ENCODE measurements at places on chromosomes 12 and 14.

- DNase-seq = no peak
Observed at GRCh38 chr14:94381149-94382030, 7.0 kb downstream of the SERPINA1 start.

- no peak for DNase-seq
Observed at GRCh38 chr12:101599771-101600484, 5.2 kb downstream of the MYBPC1 start.

DNA sequence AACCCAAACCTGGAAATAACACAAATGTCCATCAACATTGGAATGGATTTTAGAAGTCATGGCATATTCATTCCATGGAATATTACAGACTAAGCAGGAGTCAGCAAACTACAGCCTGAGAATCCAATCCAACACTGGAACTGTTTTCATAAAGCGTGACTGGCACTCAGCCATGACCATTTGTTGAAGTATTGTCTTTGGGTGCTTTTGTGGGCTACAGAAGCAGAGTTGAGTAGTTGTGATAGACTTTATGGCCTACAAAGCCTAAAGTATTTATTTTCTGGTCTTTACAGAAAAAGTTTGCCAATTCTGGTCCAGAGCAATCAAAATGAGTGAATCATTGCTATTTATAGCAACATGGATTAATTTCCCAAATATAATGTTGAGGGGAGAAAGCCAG is 34.5 kb upstream of the FRS2 start:
- DNase-seq = no peak

DNA sequence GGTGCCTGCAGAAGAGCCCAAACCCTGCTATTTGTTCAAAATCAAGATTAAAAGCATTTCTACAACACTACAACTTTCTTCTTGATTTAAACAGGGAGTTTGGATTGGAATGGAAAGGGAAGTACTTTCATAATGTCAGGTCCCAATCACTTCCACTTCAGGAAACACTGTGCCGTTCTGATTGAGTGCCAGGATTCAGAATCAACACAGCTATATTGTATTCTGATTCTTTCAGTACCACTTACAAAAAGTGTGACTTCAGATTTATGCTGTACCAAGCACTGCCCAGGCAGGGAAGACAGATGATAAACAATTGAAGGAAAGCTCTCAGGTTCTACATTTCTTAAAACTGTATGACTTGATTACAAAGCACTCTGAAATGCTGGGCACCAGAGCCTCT is 3.2 kb downstream of the TDP1 start:
- no peak for DNase-seq

GRCh38 chr12:24902511-24903328 is 46.2 kb downstream of the BCAT1 start:
- peak; percentile 62 for DNase-seq

DNA sequence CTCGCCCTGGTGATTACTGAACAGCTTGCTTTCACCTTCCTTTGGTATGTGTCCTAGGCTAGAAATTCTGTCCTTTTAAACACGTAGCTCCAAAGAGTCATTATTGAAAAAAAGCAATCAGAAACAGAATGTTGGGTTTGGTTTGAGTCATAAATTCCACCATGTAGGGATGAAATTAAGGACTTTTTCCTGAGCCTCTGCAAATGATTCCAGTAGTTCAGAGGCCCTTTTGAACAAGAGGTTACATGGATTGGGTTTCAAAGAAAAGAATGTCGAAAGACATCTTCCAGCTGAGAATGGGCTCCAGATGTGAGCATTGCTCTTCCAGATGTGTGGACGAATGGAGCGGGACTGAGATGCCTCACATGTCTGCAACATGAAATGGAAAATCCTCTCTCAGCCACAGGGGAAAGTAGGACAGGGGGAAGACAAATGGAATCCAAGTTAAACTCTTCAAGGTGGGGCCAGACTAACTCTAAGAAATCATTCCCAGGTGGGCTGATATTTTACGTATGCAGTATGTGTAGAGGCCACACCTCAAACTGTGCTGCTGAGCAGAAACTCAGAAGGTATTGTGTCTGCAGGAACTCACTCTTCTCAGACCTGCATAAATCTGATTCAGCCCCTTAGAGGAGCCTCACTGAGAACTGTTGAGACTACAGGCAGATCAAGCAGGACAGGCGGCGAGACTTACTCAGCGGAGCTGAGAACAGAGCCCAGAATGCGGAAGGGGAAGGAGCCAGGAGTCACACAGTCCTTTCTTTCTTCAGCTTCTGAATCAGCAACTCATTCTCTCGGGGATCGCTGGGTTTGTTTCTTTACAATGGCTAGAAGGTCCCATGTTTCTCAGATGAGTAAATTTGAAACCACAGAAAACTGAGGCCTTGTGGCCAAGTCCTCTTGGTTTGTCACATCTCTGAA is 23.3 kb upstream of the EMP1 start:
- peak; percentile 81 for DNase-seq

- DNase-seq = no peak
Observed at GRCh38 chr14:91904956-91905645, 37.8 kb upstream of the TC2N start.

DNA sequence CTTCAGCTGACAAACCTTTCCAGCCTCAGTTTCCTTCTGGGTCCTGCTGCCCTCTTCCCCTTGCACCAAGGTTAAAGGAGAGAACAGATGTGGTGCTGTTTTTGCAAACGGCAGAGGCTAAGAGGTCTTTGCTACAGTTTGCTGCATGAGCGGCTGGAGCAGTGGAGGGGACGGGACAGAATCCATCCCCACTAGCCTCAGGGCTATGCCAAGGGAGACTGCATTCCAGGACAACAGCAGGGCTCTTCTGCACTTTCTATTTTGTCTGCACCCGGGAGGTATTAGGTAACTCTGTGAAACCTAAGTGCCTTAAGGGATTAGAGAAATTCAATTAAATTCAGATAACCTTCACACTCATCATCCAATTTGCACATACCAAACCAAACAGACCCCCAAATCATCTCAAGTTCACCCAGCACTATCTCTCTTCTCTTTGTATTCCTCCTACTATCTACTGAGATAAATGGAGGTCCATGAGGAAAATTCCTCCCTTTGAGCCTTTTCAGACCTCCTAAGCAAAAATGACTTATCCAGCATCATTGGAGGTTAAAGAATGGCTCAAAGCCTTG is 103.8 kb upstream of the VRK1 start:
- DNase-seq = no peak

DNA sequence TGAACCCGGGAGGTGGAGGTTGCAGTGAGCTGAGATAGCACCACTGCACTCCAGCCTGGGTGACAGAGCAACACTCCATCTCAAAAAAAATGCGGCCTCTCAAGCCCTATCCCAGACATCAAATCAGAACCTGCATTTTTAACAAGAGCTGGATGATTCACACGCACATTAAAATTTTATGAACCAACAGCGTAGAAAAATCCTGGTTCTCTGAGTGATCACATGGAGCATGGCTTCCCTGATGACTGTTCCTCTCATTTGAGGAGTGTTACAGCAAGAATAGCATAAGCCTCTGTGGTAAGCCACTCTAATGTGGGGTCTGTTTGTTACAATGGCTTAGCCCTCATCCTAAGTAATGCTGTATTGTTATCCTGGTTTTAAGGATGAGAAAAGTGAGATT is 163.6 kb downstream of the BRMS1L start:
- no peak for DNase-seq

- DNase-seq = peak; percentile 76
Observed at GRCh38 chr12:2284857-2285256, 232.1 kb downstream of the CACNA1C start.

GRCh38 chr14:72715850-72716228 is 178.1 kb downstream of the DPF3 start:
- DNase-seq = no peak

DNA sequence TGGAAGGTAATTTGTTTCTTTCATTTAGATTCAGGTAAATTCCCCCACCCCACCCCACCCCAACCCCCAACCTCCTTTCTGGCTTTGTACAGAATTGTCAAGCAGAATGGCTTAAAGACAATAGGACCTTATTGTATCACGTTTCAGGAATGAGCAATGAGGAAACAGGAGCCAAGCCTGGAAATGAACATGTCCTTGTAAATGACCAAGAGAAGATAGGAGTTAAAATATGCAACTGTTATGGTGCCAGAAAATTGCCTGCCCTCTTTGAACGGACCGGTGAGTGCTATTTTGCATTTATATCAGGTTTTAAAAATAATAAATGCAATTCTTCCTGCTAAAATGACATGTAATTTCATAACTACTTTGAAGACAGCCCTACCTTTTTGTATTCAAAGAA is 141.6 kb upstream of the PELI2 start:
- DNase-seq = no peak

DNA sequence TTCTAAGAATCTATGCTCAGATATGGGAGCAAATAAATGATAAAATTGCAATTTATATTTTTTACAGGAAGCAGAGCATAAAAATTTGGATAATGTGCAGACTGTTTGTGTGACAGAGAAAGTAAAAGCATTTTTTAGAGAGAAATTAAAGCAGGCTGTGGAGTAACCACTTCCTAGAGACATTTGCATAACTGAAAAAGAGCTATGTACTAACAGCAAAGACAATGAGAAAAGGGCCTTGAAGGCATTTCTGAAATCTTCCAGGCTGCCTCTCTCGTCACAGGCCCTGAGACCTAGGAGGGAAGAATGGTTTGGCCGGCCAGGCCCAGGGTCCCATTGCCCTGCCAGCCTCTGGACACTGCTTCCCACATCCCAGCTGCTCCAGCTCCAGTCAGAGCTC is 247.2 kb downstream of the ALX1 start:
- no peak for DNase-seq

GRCh38 chr12:76268267-76268666 is 79.9 kb downstream of the BBS10 start:
- no peak for DNase-seq

GRCh38 chr12:91249518-91250272 is 67.1 kb upstream of the DCN start:
- DNase-seq = peak; percentile 30

GRCh38 chr12:101745481-101745880 is 6.2 kb upstream of the SYCP3 start:
- no peak for DNase-seq

DNA sequence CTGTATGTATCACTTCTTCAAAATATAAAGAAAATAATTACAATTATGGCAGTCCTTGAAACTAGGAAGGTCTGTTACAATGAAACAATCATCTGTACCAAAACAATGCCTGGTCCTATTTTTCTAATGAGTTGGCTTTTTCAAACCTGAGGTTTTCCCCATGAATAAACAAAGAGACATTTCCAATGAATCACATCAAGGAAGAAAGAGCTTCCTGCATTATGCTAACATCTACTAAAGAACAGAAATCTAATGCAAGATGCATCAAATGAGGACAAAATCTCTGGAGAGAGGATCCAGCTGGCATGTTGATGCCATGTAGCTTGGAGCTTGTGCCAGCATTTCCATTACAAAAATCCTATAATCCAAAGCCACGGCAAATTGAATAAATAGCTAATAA is 29.3 kb downstream of the NIN start:
- peak; percentile 18 for DNase-seq

DNA sequence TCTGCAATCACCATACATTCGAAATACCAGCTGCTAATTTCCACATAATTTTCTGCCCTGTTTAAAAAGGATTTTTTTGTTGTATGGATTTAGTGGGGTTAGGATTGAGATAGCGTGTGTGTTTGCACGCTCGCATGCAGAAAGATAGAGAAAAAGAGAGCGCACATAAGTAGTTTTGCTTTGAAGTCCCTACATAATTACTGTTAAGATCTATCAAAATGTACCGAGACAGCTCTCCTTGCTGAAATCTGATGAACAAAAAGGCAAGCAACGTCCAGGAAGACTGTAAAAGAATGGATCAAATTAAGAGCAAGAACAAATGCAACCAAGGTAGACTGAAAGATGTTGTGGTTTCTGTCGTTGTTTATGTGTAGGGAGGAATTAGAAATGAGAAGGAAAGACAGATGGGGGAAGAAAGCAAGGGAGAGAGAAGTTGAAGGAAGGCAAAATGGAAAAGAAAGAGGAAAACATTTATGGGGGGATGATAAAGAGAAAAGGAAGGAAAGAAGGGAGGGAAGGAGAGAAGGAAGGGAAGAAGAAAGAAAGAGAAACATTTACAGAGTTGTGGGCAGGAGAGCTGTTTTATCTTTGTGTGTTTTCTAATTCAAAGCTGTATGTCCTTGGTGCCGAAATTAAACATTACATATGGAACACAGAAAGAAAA is 522.3 kb downstream of the MED13L start:
- DNase-seq = no peak
